ENCODE measurements at places on chromosomes 2 and 18.

DNA sequence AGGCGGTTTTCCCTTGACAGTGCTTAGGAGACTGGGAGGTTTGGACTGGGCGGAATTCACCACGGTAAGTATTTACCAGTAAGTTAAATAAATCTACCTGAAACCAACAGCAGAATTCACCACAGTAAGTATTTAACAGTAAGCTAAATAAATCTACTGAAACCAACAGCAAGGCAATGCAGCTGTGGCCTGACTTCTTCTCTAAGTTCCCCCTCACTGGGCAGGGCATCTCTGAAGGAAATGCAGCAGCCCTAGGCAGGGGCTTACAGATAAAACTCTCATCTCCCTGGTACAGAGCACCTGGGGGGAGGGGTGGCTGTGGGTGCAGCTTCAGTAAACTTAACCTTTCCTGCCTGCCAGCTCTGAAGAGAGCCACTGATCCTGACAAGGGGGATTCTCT, 432.5 kb upstream of the LRRTM1 start:
- no peak for DNase-seq

DNA sequence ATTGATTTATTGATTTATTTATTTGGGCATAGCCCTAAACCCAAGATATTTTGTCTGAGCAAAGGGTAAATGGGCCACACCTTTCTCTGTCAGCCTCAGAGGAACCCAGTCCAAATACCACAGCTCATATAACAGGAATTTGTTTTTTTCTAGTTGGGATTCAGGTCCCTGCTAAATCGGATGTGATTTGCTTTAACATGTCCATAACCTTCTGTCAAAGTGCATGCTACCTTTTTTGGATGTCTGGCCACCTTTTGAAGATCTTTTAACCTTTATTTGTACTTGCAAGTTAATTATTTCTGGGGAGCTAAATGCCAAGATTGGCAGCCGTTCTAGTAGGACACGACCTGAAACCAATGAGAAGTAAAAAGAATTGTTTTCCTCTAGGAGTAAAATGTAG, 303.2 kb upstream of the UBE2E3 start:
- DNase-seq: no peak

- DNase-seq: no peak
These were observed 927.3 kb upstream of the ACVR2A start for GRCh38 chr2:146917431-146918042.

- DNase-seq: no peak
These were observed 438.7 kb upstream of the MYT1L start for GRCh38 chr2:2769481-2770431.

GRCh38 chr2:8380026-8380425, 301.8 kb upstream of the ID2 start:
- no peak for DNase-seq

- DNase-seq: no peak
These were observed 68.9 kb downstream of the MEX3C start for GRCh38 chr18:51128533-51128932.

- no peak for DNase-seq
These were observed 49.0 kb upstream of the DSG1 start for GRCh38 chr18:31268985-31269406.

- peak; percentile 83 for DNase-seq
These were observed 37.5 kb downstream of the TBC1D8 start for GRCh38 chr2:101113441-101114267.

DNA sequence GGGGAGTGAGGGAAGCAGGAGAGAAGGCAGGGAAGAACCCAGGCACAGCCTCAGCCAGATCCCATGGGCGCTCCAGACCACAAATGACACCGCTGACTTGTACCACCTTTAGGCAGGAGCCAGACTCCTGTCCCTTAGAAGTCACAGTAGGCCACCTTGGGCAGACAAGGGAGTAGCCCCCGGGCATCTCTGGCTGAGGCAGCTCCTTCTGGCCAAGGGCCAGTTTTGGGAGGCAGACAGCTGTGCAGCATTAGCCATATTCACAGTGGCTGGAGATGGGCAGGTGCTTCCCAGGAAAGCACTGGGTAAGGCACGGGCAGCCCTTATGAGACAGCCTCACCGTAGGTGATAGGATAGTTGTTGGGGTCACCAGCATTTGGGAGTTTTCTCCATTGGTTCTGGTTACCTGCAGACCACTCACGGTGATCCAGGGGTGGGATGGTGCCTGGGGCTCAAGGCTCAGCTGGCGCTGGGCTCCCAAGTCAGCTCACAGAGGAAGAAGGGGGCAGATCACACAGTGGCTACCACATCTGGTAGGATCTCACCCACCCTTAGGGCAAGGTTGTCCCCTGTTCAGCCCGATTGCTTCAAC, 2.1 kb downstream of the ASTL start:
- DNase-seq: peak; percentile 69

GRCh38 chr18:22900558-22901238, 32.4 kb upstream of the RBBP8 start:
- DNase-seq: peak; percentile 93

DNA sequence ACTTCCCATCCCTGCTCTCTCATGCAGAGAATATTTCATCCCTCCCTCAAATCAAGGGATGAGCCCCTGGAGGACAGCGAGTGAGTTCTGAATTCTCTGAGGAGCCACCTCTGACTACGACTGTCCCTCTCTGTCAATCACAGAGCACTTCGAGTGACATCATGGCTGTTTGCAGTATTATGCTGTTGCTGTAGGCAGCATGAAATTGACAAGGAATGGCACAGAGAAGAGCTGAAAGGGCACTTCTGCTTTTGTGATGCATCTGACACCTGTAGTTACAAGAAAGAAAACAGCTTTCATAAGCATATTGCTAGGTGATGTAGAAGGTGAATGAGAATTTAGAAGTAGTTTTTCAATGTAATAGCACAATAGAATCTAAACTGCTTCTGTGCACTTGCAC, 166.9 kb downstream of the ARHGAP15 start:
- DNase-seq: no peak

DNA sequence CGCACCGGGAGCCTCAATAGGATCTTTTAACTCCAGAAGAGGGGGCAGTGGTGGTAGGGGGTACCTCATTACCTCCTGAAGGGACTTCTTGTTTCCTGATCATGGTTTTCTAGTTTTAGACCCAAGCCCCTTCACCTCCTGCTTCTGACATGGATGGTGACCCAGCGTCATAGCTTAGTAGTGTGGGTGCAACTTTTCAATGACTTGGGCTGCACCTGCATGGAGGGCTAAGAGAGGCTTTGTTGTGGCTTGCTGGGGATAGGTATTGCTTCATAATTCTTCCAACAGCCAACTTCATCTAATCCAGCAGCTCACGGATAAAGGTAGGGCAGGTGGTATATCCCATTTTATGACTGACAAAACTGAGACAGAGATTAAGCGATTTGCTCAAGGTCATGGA, 3.0 kb downstream of the SLC1A4 start:
- no peak for DNase-seq

GRCh38 chr2:17792515-17792914, 23.7 kb upstream of the MSGN1 start:
- DNase-seq: no peak

DNA sequence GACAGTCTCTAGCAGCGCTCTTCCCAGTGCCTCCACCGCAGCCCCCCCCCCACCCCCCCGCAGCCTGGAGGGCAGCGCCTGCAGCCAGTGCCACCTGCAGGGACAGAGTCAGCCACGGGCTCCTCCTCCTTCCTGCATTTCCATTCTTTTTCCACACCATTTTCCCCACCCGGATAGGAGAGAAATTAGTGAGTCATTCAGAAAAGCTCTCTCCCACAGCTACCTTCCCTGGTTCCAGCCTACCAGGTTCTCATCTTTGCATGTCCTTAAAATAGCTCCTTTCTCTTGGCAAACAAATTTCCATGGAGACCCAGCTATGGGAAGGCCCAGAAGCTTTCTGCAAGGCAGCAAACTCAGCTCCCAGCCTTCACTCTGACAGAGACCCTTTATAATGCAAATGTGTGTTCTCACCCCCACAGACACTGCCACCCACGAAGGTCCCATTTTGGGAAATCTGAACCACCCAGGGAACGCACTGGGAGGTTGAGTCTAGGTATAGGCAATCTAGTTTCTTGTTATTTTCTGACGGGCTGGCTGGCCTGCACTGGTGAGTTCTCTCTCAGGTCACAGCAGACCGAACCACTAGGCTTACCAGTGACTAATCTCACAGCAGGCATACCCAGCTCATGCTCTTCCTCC, 41.8 kb upstream of the ATG16L1 start:
- DNase-seq: no peak

DNA sequence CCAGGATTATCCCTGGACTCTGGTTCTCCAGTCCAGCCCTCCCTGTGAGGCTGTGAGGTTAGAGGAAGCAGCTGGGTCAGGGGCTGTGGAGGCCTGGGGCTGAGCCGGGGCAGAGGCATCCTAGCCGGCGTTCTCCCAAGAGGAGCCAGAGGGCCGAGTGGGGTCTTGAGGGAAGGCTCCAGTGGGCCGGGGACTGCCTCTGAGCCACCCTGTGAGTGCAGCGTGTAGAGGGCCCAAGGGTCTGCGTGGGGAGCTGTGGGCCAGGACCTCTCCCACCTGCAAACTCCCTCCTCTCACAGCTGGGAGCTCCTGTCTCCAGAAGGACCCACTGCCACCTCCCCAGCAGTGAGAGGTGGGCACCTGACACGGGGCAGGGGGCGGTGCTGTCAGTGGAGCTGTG, 41.0 kb downstream of the GLI2 start:
- DNase-seq: no peak

DNA sequence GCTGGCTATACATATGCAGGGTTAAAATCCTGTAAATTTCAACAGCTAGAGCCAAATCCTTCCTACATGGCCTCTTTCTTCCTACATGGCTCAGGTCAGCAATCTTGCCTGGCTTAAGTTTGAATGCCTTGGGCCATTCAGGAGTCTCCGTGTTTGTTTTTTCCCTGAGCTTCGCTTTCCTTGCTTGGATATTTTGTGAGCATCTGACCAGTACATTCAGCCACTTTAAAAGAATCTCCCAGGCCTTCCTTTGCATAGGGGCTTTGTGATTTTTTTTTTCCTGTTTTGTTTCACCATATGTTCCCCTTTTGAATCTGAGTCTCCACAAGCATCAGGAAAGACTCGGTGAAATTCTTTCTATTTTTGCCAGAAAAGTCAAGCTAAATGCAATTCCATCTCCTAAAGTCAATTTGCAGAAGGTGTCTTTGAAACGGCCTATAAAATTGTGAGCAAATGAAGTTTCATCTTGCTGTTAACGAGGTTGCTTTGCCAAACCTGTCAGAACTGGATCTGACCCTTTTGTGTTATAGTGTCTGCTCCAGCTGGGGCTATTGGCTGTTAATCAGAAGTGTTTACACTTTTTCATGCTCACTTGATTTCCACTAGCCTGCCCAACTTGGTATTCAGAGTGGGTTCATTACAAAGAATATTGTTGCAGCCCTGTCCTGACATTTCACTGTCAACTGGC, 256.9 kb downstream of the DCC start:
- peak; percentile 68 for DNase-seq

DNA sequence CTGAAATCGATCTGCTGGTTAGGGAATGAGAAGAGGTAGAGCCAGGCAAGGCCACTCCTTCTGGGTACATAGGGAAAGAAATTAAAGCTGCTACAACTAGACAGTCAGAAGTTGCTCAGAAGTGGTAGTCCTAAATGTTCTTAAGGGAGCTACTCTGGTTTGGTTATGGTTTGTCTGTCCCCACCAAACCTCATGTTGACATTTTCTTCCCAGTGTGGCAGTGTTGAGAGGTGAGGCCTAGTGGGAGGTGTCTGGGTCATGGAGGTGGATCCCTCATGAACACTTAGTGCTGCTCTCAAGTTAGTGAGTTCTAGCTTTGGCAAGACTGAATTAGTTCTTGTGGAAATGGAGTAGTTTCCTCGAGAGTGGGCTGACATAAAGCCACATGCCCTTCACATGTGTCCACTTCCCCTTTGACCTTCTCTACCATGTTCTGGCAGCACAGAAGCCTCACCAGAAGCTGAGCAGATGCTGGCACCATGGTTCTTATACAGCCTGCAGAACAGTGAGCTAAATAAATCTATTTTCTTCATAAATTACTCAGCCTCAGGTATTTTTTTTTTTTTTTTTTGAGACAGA, 14.7 kb downstream of the RNF103 start:
- DNase-seq: no peak

DNA sequence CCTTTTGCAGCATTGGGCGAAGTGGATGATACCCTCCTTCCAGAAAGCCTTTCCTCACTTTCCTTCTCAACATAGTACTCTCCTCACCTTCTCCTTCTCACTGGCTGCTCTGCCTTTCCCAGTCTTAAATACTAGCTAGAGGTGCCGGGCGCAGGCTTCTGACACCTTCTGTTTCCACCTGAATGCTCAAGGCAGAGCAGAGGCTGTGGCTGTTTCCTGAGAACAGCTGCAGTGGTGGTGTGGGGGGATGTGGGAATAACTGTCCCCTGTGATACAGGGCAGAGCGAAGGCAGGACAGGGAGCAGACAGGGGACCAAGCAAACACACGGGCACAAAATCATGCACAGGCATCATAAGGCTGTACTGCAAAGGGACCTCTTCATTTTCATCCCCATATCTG, 303.1 kb downstream of the SS18 start:
- no peak for DNase-seq

GRCh38 chr2:227804975-227805374, 8.7 kb upstream of the CCL20 start:
- DNase-seq: no peak

DNA sequence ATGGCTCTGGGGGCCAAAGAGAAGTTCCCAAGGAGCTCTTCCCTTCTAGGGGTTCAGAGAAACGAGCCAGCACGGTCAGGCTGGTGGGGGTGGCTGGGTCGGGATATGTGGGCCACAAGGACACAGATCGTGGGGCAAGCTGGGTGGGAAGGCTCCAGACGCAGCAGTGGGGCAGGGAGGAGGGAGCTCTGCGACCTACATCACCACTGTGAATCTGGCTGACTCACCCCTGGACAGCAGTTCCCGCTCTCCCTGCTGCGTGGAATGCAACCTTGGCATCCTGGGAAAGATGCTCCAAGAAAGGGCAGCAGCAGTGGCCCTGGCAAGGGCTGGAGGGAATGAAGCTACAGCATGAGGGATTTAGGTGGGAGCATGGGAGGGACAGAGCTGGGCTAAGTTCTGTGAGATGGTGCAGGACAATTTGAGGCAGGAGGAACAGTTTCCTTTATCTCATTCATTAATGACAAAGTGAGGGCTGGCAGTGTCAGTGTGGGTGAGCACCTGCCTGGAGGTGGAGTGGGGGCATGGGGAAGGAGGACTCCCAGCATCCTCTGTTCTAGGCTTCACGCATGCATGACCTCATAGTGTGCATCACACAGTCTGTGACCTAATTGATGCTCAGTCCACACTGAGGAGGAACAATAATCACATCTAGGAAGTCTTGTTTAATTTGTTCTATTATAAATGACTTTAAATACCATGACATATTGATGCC, 25.0 kb downstream of the CELF4 start:
- DNase-seq: no peak

DNA sequence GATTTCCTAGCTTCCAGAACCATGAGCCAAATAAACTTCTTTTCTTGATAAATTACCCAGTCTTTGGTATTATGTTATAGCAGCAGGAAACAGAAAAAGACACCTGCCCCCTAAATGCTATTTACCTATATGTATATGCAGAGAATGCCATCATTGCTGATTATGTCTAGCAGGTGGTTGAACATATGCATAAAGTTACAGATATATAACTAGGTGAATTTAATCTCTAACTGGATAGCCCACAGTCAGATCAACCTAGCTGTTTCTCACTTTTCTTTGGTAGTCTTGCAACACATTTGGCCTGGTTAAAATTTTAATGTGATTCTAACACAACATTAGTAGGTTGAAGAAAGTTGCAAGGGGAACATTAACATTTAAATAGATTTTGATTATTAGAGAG, 7.1 kb upstream of the CERS6 start:
- no peak for DNase-seq

Measured in DMS79 treated with DMSO at 0.1 percent for 48 hours (cell line).